ENCODE measurements at places on chromosomes 7 and 10.

- no peak for DNase-seq
Observed at GRCh38 chr7:149478754-149479153, 17.9 kb upstream of the ZNF777 start.

DNA sequence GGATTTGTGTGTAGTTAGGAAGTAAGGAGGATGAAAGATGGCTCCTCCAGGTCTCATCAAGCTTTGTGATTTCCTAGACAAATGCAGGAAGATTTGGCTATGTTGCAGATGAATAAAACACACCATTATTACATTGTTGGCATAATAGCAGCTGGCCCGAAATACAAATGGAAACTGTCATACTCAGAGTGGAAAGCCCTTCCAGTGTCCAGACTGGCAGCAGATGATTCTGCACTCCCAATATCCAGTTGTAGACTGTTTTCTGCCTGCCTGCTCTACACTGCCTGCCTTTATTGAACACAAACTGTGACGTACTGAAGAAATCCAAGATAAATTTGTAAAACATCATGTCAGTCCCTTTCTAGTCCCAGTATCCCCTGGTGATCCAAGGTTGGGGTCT lies 99.7 kb upstream of the FZD1 start:
- no peak for DNase-seq

DNA sequence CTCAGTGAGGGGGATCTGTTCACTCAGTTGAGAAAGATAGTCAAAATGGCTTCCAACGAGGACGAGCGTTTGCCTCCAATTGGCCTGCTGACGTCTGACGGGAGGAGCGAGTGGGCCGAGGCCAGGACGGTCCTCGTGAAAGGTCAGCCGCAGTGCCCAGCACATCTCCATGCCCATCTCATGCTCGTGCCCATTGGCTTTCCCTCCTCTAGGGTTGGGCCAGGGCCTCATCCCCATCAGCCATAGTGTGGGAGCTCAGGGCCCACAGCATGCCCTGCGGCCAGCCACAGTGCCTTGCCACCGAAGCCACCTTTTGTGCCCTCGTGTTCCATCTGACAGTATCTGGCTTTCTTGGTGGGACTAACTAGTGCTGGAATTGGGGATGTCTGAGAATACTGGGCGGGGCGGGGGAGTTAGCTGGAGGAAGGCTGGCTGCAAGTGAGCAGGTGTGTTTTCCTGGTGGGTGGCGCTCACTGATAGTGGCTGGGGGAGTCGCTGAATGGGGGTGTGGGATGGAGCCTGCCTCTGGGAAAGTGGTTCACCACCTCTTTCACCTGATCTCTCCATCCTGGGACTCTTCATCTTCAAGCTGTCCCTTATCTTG lies 13.9 kb downstream of the CHAT start:
- DNase-seq, result no peak

DNA sequence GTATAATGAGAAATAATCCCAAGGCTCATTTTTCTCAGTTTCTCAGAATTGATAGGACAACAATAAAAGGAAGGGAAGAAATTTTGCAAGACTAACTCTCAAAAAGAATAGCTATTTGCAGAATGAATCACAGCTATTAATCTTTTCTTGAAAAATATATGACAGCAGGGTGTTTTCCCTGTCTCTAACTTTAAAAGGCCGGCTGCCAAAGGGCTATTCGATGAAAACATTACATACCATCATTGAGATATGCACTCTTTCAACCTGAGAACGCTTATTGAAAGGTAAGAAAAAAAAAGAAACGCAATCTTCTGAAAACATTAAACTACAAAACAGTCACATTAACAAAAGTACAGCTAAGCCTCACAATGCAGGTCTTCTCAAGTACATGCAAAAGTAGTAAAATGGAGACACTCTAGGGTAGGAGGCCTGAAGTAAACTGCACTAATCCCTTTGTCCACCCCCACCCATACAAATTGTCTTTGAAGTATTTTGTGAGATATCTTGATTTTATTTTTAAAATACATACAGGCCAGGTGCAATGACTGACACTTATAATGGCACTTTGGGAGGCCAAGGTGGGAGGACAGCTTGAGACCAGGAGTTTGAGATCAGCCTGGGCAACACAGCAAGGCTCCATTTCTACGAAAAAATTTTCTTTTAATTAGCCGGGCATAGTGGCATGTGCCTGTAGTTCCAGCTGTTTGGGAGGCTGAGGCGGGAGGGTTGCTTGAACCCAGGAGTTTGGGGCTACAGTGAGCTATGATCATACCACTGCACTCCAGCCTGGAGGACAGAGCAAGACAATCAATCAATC lies 83.0 kb downstream of the PARD3 start:
- no peak for DNase-seq

GRCh38 chr10:107914450-107915214 lies 750.1 kb upstream of the SORCS1 start:
- DNase-seq, result no peak

DNA sequence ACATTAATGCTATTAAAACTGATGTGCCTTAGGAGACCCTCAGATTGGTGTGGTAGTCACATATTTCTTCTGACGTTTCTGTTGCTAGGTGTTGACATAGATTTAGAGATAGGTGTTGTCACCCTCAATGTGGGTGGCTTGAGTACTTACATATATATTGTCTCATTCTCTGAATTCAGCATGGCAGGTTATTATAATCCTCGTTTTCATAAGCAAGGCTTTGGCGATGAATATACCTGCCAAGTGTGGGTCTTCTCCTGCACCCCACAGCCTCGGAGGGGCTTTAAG lies 7.0 kb downstream of the FBH1 start:
- DNase-seq, result no peak

DNA sequence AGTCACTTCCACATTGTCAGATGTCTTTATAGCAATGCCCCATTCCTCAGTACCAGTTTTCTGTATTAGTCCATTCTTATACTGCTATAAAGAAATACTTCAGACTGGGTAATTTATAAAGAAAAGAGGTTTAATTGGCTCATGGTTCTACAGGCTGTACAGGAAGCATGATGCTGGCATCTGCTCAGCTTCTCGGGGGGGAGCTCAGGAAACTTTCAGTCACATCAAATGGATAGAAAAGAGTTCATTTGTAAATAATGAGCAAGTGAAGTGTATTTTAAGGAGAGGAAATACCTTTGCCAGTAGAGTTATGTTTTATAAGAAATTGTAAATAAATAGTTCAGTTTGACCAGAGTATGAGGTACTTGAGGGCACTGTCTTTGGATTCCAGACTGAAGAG lies 50.5 kb downstream of the TMEM60 start:
- no peak for DNase-seq

GRCh38 chr7:87797798-87798403 lies 78.3 kb downstream of the SLC25A40 start:
- peak; percentile 76 for DNase-seq

DNA sequence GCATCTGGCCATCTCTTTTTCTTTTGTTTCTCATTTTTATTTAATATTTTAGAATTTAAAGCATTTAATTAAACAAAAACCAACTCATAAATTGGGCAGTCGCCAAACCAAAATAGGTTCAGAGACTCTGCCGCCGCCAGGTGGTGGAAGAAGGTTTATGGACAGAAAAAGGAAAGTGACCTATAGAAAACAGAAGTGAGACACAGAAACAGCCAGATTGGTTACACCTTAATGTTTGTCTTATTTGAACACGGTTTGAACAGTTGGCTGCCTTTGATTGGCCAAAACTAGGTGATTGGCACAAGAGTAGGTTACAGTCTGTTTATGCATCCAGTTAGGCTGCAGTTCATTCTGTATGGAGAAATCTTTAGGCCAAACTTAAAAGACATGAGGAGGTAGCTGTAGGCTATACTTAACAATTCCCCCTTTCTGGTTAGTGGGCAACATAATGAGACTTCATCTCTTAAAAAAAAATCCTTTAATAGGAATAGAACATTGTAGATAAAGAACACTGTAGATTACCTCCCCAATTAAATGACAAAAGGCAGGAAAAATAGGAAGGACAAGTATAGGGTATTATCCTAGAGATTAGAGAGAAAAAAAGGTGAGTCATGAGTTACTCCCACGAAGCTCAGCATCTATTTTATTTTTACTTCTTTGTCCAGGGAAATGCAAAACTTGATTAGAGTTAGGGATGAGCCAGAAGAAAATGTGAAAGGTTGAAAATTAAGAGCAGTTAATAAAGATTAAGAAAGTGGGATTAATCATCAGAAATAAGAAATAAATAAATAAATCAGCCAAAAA lies 23.9 kb upstream of the CYCS start:
- DNase-seq, result no peak

GRCh38 chr7:154178895-154179294 lies 126.7 kb downstream of the DPP6 start:
- DNase-seq, result no peak

DNA sequence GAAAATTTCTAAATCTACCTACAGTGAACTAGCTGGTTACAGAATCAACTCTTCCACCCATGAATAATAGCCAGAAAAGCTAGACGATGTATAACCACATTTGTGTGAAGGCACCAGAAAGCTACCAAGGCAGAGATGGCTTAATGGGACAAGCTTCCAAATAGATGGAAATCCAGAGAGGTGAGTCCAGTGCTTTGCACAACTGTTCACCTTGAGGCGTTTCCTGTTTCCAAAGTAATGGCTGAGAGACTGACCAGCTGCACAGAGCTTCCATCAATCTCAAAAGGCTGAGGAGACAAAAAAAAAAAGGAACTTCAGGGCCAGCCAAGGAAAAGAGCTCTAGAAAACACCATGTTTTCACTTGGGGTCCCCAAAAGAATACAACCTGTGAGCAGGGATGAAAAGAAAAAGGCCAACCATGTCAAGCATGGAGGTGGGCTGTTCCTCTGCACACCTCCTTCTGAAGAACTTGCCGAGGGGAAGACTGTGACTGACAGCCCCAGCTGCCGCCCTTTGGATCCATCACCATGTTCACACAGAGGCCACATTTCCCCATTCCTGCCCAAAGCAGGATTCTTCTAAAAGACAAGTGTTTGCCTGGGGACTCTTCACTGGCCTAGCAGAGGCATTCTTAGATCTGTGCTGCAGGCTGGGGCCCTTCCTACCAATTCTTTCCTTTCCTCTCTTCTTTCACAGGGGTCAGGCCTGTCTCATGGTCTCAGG lies 72.9 kb downstream of the ARHGAP21 start:
- DNase-seq, result no peak

- no peak for DNase-seq
Observed at GRCh38 chr10:77377034-77377433, 260.6 kb downstream of the KCNMA1 start.

DNA sequence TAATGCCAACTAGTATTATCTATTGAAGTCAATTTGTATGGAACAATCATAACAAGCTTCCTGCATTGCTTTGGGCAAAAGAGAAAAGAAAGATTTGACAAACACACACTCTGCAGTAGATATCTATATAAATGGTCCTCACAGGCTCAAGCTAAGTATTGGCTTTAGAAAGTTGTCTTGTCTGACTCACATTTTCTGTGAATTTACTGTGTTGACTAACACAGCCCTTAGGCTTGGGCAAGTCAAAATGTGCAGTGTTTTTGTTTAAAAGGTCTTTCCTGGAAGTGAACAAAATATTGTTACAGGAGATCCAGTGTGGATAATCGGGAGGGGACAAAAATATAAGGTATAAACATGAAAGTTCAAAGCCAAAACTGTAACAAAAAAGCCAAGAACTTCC lies 194.4 kb downstream of the RELN start:
- DNase-seq, result no peak

DNA sequence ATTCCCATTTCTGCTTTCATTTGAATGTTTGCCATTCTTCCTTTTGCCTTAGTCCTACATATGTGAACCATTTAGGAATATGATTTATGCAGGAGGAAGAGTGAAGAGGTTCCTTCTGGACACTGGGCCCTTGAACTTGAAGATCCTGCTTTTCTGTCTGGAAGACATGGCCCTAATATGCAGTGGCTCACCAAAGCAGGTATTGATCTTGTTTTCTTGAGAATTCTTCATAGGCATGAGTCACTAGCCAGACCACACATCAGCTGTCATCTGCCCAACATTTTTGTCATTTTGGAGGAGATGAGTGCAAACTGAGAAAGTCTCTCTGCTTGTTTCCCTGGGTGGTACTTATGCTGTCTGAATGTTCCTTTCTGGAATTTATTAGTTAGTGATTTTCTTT lies 382.6 kb downstream of the LRMDA start:
- no peak for DNase-seq

DNA sequence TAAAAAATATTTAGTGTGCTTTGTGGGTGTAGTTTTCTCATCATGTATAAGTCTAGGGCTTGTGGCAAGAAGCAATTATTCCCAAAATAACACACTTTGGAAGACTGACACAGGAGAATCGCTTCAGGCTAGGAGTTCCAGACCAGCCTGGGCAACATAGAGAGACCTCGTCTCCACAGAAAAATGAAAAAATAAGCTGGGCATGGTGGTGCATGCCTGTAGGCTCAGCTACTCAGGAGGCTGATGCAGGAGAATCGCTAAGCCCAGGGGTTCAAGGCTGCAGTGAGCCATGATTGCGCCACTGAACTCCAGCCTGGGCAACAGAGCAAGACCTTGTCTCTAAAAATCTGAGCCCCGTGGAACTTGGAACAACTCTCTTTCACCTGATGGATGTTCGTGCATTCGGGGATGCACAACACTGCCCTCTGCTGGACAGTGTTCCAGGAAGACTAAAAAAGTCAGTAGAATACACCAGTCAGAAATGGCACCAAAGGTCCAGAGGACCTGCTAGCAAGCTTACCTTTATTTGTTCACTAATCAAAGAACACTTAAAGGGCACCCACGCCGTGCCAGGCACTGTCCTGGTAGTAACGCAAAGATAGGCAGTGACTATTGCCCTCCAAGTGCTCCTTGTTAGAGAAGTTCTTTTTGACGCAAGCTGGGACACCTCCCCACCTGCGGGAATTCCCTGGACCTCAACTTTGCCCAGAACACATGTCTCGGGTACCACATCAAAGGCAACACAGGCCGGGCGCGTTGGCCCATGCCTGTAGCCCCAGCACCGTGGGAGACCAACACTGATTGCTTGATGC lies 81.9 kb upstream of the CALN1 start:
- peak; percentile 76 for DNase-seq

DNA sequence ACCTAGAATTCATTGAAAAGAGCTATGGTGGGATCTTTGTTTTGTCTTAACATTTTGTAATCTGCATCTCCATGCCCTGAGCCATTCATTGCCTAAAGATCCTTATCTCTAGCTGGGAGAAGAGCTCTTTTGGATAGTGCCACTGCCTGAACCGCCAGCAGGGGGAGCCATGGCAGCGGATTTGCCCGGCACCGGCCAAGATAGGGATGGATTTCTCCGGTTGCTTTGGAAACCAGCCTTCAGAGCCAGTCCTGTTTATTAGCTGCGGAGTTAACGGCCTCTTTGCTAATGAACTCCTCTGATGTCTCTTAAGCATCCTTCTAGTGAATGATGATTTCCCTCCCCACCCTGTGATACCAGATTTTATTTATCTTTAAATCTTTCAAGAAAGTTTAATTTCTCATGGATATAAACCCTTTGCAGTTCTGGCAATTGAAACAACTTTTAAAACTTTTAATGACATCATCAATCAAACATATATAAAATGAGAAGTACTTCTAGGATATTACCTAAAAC lies 58.2 kb upstream of the LYZL2 start:
- peak; percentile 72 for DNase-seq

GRCh38 chr10:45553613-45554012 lies 119.0 kb downstream of the ZFAND4 start:
- DNase-seq, result no peak

GRCh38 chr10:99930731-99931550 lies 78.8 kb downstream of the DNMBP start:
- DNase-seq, result no peak

GRCh38 chr10:33249659-33250345 lies 84.7 kb downstream of the NRP1 start:
- no peak for DNase-seq

- DNase-seq, result peak; percentile 81
Observed at GRCh38 chr7:7424151-7424873, 111.4 kb downstream of the COL28A1 start.
